Right cardiac atrium (tissue), 5 donors: ENCODE measurements at places on chromosomes 5 and 9. TPM values are rescaled to one million over a fixed set of nuclear protein-coding genes. Genes with fewer than 3 reads are reported as not detected.
A peak's percentile ranks its signal among the peaks of the same experiment; 100 is the strongest.

Gene PCDHA3
- total RNA-seq: 0.20 TPM

Gene EIF4EBP3
- 13.0 TPM for total RNA-seq

GRCh38 chr5:40478766-40479165, 200.9 kb upstream of the PTGER4 start:
- DNase-seq: no peak

Gene RNF208
- 25.4 TPM for total RNA-seq

Gene CD72
- 0.59 TPM for total RNA-seq

Gene IL7R
- total RNA-seq: 0.34 TPM

DNA sequence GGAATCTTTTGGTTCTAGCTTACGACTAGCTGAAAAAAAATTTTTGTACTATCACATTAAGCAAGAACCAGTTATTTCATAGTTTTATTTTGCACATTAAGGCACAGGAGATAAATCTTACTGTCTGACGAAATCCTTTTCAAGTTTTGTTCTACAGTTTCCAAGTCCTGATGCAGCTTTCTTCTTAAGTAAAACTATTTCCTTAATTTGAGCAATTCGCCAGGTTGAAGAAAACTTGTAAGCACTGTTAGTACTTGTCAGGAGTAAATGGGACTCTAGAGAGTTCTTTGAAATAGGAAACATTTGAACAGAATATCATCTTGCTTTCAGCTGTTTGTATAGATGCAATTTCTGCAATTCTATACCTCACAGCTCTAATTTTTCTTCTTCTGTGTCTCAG, 318.8 kb upstream of the ELAVL2 start:
- no peak for DNase-seq

DNA sequence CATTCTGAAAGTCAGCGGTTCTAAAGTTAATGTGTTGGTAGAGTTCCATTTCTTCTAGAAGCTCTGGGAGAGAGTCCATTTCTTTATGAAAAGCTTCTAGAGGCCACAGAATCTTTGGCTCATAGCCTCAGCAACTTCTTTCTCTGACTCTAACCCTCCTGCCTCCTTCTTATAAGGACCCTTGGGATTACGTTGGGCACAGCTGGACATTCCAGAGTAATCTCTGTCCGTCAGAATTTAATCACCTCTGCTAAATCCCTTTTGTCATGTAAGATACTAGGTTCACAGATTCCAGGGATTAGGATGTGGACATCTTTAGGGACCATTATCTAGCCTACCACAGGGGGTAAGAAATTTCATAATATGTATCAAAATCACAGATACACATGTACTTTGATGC, 22.6 kb upstream of the ANKDD1B start:
- no peak for DNase-seq

Gene ASPN
- 9.8 TPM for total RNA-seq

Gene BTNL8
- not detected for total RNA-seq

Gene SLC36A2
- total RNA-seq: not detected

Gene PDE6A
- total RNA-seq: 0.11 TPM

DNA sequence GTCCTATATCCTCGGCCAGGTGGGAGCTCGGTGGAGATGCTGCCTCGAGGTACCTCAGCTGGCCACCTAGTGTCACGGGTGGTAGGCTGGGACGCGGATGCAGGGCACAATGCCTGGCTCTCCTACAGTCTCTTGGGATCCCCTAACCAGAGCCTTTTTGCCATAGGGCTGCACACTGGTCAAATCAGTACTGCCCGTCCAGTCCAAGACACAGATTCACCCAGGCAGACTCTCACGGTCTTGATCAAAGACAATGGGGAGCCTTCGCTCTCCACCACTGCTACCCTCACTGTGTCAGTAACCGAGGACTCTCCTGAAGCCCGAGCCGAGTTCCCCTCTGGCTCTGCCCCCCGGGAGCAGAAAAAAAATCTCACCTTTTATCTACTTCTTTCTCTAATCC, 2.0 kb downstream of the PCDHGC3 start:
- DNase-seq: no peak

DNA sequence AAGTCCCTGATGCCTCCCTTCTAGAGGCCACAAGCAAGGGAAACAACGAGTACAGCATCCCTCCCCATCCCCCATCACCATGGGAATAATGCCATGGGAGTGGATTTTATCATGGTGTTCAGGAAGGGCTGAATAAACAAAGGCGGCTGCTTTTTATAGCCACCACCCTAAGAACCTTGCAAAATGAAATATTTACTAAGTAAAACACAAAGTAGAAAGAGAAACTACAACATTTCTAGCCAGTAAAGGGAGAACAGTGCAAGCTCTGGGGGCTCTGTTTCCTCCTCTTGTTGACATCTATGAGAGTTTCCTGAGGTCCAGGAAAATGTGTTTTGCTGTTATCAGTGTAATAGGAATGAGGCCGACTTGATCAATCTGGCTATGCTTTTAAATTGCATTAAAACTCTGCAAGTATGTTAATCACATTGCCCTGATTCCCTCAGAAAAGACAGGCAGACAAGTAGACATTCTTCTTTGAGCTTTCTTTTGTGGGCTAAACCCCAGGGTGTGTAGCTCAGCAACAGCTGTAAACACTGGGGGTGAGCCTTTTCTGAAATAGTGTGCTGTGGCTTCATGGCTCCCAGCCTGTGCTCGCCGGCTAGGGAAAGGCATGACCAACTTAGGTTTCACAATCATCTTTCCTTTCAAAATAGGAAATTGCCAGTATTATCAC, 31.1 kb downstream of the SV2C start:
- DNase-seq: peak; percentile 43

DNA sequence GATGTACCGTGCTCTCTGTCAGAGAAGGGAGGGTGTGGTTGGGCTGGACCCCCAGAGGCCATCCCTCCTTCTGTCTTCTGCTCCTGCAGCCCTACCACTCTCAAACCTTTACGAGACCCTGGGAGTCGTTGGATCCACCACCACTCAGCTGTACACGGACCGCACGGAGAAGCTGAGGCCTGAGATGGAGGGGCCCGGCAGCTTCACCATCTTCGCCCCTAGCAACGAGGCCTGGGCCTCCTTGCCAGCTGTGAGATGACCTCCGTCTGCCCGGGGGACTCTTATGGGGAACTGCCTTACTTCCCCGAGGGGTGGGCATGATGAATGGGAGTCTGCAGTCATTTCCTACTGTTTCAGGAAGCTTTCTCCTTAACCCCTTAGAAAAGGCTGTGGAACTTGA, 17.5 kb downstream of the TGFBI start:
- no peak for DNase-seq

- DNase-seq: peak; percentile 50
Observed at GRCh38 chr5:134115806-134116175, 1.3 kb downstream of the TCF7 start.

- DNase-seq: no peak
Observed at GRCh38 chr5:165665735-165666400, 2160.4 kb downstream of the MAT2B start.

Gene NNT
- 371 TPM for total RNA-seq

Gene RFX3
- total RNA-seq: 5.1 TPM

Gene DIPK1B
- total RNA-seq: 40.8 TPM

Gene GADD45G
- total RNA-seq: 37.5 TPM

DNA sequence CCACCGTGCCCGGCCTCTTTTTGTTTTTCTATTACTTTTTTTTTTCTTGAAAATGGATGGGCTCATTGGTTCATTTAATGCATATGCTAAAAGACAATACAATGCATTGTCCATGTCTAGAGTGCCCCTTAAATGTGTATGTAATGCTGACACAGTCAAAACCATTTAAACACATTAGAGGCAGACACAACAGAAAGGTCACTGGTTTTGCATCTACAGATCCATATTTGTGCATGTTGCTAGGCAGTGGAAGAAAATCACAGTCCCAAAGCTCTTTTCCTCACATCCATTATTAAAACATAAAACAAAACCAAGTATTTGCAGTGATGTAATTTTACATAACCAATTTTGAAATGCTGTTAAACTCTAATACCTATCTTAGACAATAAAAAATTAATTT, 389.0 kb downstream of the TAF11L14 start:
- DNase-seq: no peak

Gene TXNDC8
- total RNA-seq: not detected
